ENCODE measurements at places on chromosomes 11 and 22.

GRCh38 chr22:22424210-22424800, 84.2 kb downstream of the ZNF280B start:
- no peak for DNase-seq

DNA sequence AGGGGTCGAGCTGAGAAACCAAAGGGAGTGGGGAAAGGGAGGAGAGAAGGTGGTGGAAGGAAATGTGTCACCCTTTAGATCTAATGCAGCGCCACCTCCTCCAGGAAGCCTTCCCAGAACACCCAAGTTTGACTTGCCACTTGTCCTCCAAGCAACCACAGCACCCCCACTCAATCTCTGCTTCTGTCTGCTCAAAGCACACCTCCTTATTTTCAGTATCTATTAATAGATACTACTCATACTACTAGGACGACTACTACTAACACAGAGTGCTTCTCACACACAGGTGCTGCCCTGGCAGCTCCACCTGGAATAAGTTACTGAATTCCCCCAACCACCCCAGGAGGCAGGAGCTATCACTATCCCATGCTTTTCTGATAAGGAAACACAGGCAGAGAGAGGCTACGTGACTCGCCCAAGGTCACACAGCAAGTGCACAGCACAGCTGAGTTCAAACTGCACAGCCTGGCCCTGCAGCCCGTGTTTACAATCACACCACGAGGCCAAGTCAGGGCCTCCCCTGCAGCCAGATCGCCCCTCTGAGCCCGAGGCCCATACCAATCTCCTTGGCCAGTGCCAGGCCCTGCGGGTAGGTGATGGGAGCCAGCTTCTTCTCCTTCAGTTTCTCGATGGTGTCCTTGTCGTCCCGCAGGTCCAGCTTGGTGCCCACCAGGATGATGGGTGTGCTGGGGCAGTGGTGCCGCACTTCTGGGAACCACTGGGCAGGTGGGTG, 13.2 kb downstream of the RAC2 start:
- no peak for DNase-seq

GRCh38 chr11:79081471-79082031, 359.3 kb downstream of the TENM4 start:
- DNase-seq: no peak

GRCh38 chr11:112058103-112058502, 15.7 kb downstream of the PIH1D2 start:
- no peak for DNase-seq

DNA sequence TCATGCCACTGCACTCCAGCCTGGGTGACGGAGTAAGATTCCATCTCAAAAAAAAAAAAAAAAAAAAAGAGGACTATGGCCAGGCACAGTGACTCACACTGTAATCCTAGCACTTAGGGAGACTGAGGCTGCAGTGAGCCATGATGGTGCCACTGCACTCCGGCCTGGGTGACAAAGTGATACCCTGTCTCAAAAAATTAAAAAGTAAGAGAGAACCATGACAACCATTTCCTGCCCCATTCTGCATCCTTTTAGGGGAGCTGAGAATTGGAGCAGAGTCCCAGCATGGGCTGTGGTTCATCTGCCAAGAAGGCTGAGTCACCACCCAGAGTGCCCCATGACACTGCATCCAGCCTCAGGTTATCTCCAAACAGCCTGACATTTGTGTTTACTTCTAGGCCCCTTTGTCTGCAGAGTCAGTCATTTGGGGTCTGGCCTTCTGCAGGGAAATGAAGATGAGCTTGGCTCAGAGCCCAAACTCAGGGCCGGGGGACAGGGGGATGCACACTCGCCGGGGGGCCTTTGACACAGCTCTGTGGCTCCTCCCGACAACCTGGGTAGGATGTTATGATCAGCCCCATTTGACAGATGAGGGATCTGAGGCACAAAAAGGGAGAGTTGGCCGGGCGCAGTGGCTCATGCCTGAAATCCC, 4.7 kb downstream of the CSDC2 start:
- no peak for DNase-seq

DNA sequence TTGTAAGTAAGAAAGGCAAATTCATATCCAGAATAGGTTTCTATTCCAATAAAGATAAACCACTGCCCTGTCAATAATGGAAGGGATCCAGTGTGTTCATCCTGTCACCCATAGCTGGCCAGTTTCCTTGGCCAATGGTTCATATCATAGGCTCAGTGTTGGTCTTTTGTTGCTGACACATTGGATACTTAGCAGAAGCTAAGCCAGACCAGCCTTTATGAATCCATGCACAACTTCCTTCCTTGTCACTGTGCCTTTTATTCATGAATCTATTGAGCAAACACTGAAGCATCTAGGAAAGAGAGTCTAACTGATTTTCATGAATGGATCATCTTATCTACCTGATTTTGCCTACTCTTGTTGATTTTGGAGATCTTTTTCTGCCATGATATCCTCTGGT, 20.0 kb downstream of the OR2AT4 start:
- DNase-seq: no peak

GRCh38 chr22:22857607-22858558, 29.7 kb upstream of the IGLL5 start:
- no peak for DNase-seq

DNA sequence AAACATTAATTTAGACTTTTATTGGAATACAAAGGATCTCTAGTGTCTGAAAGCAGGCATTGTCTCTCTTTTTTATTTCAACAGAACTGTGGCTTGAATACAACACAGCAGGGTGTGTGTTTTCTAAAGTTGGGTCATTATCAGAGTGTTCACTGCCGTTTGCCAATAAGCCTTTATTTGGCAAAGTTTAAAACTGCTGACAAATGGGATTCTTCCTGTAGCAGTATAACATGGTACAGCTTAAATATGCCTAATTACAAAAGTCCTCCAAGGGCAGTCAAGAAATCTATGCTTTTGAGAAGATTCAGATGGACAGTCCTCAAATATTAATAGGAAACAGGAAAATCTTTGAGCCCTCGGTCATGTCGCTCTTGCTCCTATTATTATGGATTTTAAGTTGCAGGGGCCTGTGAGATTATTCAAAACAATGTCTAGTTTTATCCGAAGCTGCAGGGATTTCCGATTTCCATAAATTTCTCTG, 199.9 kb downstream of the MAML2 start:
- DNase-seq: no peak

DNA sequence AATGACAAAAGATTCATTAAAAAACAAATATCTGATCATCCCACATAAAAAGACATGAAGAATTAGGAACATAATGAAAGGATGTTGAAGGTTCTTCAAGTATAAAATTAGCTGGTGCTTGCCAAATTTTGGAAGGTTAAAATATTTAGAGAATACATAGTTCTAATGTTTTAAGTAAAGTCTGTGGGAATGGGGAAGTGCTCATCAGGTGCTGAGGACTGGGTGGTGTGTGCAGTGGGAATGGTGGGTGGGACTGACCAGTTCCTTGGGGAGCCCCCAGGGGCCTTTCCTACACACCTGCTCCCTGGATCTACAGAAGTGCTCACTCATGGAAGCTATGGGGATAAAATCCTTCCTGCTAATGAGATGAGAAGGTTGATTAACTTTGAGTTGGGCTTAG, 11.8 kb downstream of the LDLRAD3 start:
- DNase-seq: no peak

DNA sequence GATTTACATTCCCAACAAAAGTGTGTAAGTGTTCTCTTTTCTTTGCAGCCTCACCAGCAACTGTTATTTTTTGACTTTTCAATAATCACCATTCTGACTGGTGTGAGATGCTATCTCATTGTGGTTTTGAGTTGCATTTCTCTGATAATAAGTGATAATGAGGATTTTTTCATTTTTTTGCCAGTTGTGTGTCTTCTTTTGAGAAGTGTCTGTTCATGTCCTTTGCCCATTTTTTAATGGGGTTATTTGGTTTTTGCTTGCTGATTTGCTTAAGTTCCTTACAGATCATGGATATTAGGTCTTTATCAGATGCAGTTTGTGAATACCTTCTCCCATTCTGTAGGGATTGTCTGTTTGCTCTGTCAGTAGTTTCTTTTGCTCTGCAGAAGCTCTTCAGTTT, 107.7 kb downstream of the EHF start:
- no peak for DNase-seq

GRCh38 chr22:19037282-19038163, 84.7 kb downstream of the DGCR2 start:
- DNase-seq: no peak

DNA sequence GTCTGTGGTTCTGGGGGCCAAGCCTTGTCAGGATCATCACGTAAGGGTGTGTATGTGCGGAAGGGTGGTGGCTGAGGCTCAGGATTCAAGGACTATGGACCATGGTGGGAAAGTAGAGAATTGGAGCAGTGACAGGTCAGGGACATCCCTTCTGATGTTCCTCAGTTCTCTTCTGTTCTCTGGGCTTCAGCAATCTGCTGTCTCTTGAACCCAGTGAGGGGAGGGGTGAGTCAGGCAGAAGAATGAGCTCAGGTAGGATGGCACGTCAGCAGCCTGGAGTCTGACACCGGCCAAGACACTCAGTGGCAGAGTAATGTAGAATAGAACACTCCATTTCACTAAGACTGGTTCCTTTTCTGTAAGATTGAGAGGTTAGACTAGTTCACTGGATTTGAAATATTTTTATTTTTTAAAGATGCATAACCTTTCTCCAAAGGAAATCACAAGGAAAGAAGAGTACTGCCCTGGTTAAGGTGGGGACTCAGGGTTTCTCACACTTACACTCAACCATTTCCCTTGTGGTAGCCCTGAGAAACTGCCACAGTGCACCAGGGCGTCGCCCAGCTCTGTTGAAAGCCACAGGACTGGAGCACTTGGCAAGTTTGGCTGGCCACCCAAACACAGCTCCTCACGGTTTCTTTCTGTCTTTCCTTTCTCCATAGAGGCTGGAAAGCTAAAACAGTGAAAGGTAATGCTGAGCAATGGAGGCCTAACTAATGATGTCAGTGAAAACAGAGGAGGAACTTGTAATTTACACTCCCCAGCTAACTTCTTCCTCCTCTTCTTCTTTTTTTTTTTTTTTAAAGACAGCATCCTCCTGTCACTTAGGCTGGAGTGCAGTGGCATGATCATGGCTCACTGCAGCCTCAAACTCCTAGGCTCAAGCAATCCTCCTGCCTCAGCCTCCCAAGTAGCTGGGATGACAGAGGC, 23.1 kb upstream of the MICAL2 start:
- no peak for DNase-seq

- DNase-seq: no peak
These were observed 111.6 kb downstream of the WNT11 start for GRCh38 chr11:76094740-76095139.

GRCh38 chr11:130765951-130766649, 150.2 kb downstream of the SNX19 start:
- no peak for DNase-seq

GRCh38 chr11:128420951-128421350, 166.4 kb downstream of the ETS1 start:
- DNase-seq: no peak

DNA sequence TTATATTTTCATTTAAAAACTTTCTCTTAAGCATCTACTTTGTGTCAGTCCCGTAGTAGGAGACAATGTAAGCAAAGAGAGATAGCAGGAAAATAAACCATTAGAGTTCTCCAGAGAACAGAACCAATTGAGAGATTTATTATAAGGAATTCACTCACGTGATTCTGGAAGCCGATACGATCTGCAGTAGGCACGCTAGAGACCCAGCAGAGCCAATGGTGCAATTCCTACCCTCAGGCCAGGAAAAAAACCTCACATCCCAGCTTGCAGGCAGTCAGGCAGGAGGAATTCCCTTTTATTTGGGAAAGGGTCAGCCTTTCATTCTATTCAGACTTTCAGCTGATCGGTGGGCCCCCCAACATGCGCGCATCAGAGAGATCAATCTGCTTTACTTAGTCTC, 7.3 kb upstream of the PLEKHA7 start:
- no peak for DNase-seq

GRCh38 chr11:134742224-134742612, 330.2 kb upstream of the B3GAT1 start:
- DNase-seq: no peak

Data from GM19239 (cell line).